NCI-H2029 treated with DMSO at 0.1 percent for 48 hours (cell line): ENCODE measurements at places on chromosomes 3 and 15.

GRCh38 chr3:136141891-136142290, 54.2 kb downstream of the MSL2 start:
- DNase-seq: no peak

GRCh38 chr3:32857921-32858320, 40.1 kb downstream of the TRIM71 start:
- DNase-seq: no peak

- DNase-seq: no peak
Measured at GRCh38 chr15:53434174-53434678, 325.2 kb downstream of the WDR72 start.

GRCh38 chr3:194313560-194314387, 37.4 kb downstream of the CPN2 start:
- DNase-seq: no peak

DNA sequence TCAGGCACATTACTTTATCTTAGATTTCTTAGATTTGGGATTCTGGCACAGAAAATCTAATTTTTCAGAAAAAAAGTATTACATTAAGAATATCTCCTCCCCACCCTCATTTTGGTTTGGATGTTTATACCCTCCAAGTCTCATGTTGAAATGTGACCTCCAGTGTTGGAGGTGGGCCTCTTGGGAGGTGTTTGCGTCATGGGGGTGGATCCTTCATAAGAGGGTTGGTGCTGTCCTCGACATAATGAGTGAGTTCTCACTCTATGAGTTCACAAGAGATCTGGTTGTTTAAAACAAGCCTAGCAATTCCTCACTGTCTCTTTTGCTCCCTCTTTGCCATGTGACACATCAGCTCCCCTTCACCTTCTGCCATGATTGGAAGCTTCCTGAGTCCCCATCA, 45.6 kb upstream of the WWTR1 start:
- DNase-seq: no peak

DNA sequence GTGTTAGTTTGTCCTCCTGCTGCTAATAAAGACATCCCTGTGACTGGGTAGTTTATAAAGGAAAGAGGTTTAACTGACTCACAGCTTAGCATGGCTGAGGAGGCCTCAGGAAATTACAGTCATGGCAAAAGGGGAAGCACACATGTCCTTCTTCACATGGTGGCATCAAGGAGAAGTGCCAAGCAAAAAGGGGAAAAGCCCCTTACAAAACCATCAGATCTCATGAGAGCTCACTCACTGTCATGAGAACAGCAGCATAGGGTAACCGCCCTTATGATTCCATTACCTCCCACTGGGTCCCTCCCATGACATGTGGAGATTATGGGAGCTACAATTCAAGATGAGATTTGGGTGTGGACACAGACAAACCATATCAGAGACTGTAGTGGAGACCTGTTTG, 27.0 kb downstream of the TM2D3 start:
- no peak for DNase-seq
